CD4-positive, CD25-positive, alpha-beta regulatory T cell (primary cell): ENCODE measurements at places on chromosomes 12 and 14. TPM values are rescaled to one million over a fixed set of nuclear protein-coding genes. Genes with fewer than 3 reads are reported as not detected.

Gene TEX52
- polyA plus RNA-seq = not detected

Gene PTPN6
- 283 TPM for polyA plus RNA-seq

Gene OTOGL
- polyA plus RNA-seq = not detected

DNA sequence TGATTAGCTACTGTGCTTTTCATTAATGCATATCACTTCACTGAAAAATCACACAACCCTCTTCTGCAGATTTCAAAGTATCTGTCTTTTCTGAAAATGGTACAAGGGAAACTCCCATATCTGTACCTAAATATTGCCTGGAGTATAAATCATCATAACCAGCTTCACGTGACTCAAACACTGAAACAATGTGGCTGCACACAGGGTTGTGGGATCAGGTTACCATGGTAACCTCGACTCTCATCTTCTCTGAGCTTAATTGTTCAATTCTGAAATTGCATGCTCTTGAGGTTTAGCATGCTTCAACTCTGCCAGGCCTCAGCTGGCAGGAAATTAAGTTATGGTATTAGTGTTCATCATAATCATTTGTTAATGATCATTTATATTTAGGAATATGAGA lies 77.5 kb upstream of the CPSF6 start:
- peak; percentile 60 for DNase-seq

DNA sequence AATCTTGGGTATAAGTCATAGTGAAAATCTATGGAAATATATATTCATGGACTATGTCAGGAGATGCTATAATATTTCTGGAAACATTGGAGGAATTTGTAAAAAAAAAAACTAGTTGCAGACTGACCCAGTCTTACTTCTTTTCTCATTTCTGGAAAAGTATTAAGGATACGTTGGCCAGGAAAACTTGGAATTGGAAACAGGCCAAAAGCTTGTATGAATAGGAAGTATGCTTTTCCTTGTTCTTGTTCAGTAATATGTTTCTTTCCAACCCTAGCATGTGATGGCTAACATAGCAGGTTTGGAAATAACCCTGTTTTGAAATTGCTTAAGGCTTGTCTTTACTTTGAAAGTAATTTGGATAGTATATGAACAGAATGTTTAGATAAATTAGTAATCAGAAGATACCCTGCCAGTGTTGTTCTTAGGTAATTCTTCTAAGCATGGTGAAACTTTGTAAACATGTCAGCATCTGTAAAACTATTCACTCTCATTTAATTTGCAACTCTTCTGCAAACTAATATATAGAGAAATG lies 316.2 kb downstream of the NPAS3 start:
- no peak for DNase-seq

GRCh38 chr12:8064131-8064530 lies 2.0 kb downstream of the C3AR1 start:
- DNase-seq = no peak
